ENCODE measurements at places on chromosomes 7 and 10.
A peak's percentile ranks its signal among the peaks of the same experiment; 100 is the strongest.

DNA sequence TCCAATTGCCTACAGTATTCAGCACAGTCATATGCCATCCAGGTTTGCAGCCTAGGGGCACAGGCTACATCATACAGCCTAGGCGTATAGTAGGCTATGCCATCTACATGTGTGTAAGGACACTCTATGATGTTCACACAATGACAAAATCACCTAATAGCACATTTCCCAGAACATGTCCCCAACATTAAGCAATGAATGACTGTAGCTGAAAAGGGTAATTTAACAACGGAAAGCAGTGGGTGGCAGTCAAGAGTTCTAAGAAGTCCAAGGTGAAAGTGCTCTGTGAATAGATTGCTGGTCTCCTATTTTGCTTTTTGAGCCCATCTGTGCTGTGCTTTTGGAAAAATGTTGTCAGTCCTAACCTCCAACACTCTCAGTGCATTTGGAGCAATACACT is 162.6 kb downstream of the KLF6 start:
- DNase-seq, result no peak

GRCh38 chr7:107715531-107715930 is 28.4 kb upstream of the CBLL1 start:
- peak; percentile 50 for DNase-seq

- no peak for DNase-seq
Measured at GRCh38 chr7:108109221-108109908, 20.8 kb downstream of the LAMB4 start.

DNA sequence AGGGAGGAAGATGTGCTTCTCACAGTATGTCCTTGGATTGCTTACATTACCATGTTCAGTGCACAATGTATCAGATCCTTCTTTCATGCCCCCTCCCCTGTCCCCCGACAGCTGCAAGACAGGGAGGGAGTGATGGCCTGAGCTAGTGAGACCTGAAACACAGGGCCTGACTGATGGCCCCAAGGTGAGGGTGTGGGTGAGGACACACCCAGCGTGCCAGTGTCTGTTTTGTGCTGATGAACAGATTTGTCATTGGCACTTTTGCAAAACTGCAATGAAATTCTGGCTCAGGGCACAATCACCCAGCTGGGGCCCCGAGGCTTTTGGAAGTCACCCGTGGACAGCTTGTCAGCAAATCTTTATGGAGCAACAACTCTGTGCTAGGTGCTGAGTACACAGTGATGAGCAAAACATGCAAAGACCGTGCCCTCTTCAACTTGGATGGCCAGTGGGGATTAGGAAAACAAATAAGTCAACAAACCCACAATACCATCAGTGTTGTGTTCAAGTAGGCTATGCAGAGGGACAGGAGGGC is 59.4 kb upstream of the EMX2 start:
- DNase-seq, result no peak

GRCh38 chr10:132546567-132547420 is 9.2 kb downstream of the INPP5A start:
- DNase-seq, result no peak

- DNase-seq, result peak; percentile 76
Measured at GRCh38 chr7:91685544-91685943, 195.0 kb downstream of the MTERF1 start.

- DNase-seq, result no peak
Measured at GRCh38 chr7:26531926-26532325, 240.3 kb downstream of the SNX10 start.

GRCh38 chr10:3008518-3009195 is 58.7 kb upstream of the PFKP start:
- peak; percentile 35 for DNase-seq

DNA sequence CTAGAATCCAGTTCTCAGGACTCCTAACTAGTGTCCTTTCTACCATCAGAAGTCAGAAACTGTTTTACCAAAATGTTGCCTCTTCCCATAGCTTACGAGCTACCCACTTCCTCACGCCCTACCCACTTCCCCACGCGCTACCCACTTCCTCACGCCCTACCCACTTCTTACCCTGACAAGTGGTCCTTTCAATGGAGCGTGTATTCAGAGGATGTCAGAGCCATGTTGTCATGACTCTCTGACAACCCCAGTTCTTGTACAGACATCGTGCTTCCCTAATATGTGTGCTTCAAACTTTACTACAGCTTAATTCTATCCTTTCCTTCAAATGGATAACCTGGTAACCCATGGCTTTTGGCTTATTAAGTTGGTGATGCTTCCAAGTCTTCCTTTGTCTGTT is 84.8 kb upstream of the PHF14 start:
- no peak for DNase-seq

GRCh38 chr10:102714621-102715455 is at the start of gene SFXN2:
TSS of gene SFXN2 (plus strand) at chr10:102714636. CDS start at chr10:102726637, 12,001 bp downstream.
- DNase-seq, result no peak

- no peak for DNase-seq
Measured at GRCh38 chr10:37535459-37536246, 321.8 kb downstream of the ZNF248 start.

GRCh38 chr7:5357951-5358350 is 65.7 kb downstream of the TNRC18 start:
- peak; percentile 31 for DNase-seq

DNA sequence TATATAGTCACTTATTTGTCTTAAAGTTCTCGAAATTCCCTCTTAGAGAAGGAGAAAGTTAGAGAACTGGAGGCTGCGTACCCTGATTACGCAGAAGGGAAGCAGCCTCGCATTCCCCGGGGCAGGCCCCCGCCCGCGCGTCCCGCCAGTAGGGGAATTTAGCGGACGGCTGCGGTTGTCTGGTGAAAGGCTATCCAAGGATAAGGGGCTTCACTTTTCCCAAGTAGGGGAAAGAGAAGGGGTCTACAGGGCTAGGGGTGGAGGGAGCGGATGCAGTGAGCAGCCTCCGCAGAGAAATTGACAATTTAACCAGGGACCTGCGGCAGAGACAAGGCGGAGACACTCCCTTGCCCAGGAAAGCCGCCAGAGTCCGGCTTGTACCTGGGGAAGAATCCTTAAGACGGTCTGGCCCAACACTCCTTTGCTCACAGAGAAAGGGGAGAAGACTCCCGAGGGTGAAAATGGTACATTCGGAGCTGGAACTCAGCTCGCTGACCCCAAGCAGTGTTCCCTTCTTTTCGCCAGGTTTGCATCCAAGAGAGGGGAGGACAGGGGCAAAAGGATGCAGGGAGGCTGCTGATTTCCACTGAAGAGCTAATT is 994 bp upstream of the MAGI2 start:
- DNase-seq, result peak; percentile 54
